ENCODE measurements at places on chromosomes 4 and X.

DNA sequence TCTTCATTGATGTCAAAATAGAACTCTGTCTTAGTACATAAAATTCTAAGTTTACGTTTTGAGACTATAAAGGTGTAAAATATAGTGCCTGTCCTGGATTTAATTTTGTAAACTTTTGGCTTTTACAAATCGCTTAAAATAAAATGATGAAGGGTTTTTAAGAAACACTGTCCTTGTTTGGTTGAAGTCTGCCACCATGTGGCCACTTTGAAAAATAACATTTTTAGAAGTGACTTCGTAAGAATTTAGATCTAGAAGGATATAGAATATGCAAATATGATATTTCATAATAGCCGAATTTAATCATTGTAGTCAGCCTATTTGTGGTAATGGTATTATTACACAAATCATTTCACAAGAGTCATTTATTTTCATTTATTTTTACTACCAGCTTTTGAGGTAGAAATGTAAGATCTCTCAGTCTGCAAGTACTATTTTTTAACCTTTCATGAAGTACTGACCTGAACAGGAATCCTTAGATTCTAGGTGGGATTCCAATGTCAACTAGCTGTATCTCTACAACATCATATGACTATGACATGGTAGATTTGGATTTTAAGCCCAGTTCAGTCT is 31.0 kb upstream of the FAT4 start:
- DNase-seq = no peak

DNA sequence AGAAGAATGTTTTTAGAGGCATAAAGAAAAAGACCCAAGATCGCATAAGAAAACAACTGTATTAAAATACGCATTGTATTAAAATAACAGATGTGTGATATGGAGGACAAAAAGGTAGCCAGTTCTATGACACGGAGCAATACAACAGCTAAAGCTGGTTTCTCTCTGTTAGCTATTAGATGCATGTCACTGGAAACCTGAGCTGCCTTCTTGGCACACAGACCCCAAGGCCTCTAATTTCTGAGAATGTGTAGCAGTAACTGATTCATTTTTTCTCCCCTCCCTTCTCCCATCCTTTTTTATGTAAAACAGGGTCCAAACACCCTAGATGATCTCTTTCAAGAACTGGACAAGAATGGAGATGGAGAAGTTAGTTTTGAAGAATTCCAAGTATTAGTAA is 4.1 kb downstream of the S100G start:
- DNase-seq = no peak

DNA sequence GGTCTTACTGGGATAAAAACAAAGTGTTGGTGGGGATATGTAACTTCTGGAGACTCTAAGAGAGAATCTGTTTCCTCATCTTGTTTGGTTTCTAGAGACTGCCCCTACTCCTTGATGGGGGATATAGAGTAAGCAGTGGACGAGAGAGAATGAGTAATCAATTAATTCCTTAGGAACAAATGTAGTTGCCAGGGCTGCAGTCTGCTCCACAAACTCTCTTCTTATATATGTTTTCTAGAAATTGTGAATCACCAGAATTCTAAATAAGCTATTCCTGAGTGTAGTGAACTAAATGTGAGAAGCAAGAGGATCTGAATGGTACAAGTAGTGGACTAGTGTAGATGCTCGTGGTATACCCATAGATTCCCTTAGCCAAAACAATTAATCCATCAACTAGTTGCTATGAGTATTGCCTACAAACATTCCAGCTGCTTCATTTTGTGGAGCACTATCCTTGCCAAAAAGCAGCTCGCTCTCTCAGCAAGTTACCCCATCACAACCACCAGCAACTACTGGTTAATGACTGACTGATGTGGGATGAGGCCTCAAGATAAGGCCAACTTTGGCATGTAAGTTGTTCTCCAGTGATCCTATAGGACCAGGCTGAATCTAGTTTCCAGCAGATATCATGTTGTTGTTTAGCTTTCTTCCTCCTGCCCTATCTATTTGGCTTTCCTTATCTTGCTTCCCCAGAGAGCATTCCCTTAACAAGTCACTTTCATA is 273.0 kb downstream of the SLC7A11 start:
- DNase-seq = no peak

GRCh38 chr4:92996533-92996932 is 692.8 kb downstream of the GRID2 start:
- DNase-seq = no peak

- no peak for DNase-seq
Measured at GRCh38 chr4:185914583-185915199, 102.7 kb upstream of the SORBS2 start.

DNA sequence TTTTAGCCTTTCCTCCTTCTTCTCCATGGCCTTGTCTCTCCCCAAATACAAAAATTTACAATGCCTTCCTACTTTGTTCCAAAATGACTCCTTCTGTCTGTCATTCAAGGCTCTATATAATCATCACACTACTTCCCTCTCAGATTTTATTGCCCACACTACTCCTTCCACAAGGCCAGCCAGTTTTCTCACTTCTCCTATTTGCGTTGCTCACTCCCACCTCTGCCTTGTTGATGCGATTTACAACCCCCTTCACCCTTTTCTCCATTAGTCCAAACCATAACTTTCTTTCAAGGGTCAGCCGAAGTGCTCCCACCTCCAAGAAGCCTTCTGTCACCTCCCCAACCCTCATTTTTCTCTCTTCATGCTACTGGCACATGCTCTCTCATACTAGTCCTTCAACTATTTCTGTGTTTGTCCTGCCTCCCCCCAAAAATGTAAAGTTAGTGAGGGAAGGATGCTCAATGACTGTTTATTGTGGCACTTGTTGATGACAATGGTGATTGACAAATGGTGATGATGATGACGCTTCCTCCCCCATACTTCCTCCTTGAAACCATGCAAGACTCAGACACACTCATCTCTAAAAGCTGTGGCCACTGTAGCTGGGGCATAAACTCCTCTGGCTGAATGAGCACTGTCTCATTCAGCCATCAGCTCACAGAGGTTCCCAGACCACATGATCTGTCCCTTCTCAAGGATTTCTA is 2.7 kb upstream of the XKRX start:
- DNase-seq = no peak

DNA sequence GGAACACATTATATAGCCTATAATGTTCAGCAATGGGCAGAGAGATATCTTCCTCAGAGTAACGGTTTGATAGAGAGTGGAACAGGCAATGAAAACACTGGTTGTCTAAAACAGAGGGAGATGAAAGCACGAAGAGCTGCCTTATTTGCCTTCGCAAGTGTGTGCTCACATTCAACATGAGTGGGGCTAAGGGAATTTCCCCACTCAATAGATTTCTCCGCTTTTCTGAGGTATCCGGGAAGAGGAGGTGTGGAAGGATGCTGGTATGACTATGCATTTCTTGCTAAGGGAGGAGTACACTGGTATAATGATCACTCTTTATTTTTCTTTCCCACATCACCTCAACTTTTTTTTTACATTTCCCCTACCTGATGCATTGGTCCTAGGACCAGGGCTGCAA is 7.8 kb upstream of the GPR82 start:
- DNase-seq = no peak

DNA sequence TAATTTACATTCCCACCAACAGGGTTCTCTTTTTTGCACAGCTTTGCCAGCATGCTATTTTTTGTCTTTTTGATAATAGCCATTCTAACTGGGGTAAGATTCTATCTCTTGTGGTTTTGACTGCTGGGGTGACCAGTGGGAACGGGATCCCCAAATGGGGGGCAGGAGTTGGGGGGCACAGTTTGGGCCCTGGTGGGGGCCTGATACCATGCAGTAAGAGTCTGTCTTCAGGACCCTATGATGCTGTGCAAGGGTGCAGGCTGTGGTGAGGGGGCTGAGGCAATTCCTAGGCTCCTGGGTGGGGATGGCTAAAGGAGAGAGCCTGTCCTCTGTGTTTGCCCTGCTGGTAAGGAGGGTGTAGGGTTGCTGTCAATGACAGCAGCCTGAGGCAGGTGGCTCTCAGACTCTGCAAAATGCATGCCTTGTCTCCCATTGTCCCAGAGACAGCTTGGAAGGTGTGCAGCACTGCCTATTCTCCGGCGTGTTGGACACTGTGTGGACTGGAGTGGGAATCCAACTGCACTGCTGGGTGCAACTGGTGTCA is 172.7 kb upstream of the ARHGAP24 start:
- DNase-seq = no peak

DNA sequence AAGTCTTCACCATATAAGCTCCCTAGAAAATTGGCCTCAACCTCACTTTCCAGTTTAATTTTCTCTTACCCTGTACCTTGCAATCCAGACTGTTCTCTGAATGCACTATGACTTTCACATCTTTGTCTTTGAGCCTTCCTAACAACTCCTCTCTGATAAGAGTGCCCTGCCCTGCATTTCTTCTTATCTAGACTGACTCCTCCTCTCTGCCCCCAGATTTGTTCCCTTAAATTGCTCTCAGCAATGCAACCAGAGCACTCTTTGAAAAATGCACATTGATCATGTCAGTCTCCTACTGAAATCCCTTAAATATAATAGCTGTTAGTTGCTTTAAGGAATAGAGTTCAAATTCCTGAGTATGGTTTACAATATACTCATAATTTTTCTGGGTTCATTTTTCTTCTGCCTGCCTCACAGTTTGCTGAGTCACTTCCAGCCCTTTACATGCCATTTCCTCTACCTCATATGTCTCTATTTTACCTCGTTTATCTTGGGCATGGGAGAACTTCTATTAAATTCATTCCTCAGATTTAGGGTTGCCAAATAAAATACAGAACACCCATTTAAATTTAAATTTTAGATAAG is 582.7 kb upstream of the AADAT start:
- no peak for DNase-seq

DNA sequence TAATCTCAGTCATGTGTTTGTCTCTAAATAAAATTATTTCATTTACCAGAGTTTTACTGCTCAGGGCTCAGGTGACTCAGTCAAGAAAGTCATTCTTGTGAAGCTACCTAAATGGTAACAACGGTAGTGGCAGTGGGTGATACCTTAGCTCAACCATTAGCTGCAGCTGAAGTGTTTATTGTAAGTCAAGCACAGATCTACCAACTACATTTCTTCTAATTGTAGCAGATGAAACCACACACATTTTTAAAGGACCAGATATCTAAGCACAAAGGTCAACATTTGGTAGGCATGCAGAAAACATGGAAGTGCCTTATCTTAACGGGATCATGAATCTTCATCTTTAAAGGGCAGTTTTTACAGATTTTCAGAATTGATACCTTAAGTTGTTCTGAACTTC is 79.1 kb downstream of the FAT4 start:
- DNase-seq = no peak

GRCh38 chr4:174592256-174592984 is 70.1 kb upstream of the HPGD start:
- DNase-seq = no peak

GRCh38 chrX:108064613-108065012 is 19.7 kb downstream of the VSIG1 start:
- DNase-seq = no peak

DNA sequence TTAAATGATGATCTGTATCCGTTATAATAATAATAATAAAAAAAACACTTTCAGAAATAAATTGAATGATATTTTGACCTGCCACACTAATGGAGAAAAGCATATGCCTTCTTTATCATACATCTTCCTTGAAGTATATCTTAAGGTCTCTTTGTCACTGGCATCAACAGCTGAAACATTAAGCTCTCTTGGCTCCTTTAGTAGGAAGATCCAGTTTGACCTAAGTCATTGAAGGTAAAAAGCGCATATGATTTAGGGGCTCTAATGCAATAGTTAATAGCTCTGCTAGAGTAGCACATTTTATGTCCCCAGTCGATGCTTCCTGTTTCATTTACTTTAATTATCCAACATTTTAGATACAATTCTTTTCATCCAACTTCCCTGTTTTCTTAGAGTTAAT is 1010.8 kb downstream of the STPG2 start:
- DNase-seq = no peak

- no peak for DNase-seq
Measured at GRCh38 chr4:105057370-105058105, 89.1 kb upstream of the TET2 start.

DNA sequence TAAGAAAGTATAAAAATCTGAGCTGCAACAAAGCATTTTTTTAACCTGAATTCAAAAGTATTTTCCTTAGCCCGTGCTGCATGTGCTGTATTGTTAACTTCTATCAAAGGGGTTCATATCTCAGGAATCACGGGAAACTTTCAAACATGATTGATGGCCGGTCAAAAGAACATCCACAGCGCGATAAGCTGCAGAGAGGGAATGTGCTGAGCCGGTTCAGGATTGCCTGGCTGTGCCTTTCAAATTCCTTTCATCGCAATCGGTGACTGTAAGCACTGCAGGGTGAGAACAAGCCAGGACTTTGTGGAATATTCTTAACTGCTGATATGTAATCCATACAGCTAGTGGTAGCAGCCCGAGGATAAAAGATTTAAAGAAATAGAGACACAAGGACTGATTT is 210.9 kb upstream of the NOCT start:
- DNase-seq = no peak

DNA sequence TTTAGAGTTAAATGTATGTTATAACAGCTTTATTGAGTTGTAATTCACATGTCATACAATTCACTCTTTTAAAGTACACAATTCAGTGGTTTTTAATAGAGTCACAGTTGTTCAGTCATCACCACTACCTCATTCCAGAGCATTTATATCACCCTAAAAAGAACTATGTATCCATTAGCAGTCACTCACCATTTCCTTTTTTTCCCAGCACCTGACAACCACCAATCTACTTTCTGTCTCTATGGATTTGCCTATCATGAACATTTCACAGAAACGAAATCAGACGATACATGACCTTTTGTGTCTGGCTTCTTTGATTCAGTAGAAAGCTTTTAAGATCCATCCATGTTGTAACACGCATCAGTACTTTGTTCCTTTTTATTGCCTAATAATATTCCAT is 52.9 kb upstream of the FRAS1 start:
- DNase-seq = no peak

DNA sequence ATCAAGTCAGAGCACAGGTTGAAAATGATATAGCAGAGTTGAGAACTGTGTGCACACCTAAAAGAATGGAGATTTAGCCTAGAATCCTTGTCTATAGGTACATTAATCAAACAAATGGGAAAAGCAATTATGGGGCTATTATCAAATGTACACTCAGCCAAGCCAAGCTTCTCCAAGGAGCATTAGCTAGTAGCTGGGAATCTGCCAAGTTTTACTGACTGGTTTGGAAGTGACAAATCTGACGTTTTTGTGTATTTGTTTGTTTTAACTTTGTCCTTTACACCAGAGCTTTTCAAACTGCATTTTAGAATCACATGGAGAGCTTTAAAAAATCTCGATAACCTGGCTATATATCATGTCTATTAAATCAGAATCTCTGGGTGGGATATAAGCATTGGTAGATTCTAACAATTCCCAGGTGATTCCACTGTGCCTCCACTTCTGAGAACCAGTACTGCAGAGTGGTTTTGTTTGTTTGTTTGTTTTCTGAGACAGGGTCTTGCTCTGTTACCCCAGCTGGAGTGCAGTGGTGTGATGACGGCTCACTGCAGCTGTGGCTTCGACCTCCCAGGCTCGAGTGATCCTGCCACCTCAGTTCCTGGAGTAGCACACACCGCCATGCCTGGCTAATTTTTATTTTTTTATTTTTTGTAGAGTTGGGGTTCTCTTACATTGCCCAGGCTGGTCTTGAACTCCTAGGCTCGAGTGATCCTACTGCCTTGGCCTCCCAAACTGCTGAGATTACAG is 279.8 kb downstream of the UNC5C start:
- no peak for DNase-seq

GRCh38 chr4:125750399-125750798 is 435.6 kb downstream of the FAT4 start:
- DNase-seq = no peak
